ENCODE measurements at places on chromosomes 1 and 21. TPM values are rescaled to one million over a fixed set of nuclear protein-coding genes. Genes with fewer than 3 reads are reported as not detected.

GRCh38 chr1:97046765-97047420 lies 325.3 kb downstream of the PTBP2 start:
- no peak for DNase-seq

The NBPF11 gene
- 15.4 TPM for total RNA-seq

DNA sequence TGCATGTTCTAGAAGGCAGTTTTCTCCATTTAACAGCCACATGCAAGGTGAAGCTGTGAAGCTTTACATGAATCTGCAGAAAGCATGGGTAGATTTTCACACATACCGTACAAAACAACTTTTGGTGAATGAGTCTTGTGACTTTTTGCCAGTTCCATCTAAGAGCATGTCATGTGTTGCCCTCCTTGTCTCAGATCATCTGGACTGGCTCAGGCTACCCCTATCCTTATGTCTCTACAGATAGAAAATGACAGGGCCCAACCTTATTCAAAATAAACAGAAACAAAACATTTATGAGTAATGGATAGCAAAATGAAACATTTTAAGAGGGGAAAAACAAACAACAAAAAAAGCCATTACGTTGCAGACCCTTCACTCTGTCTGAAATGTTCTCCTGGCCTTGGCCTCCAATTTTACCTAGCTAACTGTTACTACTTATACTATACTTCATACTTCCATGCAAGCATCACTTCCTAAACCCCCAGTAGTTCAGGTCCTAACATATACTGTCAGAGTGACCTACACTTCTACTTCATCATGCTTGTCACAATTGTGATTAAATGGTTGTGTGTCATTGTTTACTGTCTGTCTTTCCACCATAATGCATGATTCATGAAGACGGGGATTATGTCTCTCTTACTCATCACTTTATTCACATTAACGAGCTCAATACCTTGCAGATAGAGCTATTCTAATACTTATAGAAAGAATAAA lies 39.0 kb downstream of the LRRC8C start:
- peak; percentile 56 for DNase-seq

DNA sequence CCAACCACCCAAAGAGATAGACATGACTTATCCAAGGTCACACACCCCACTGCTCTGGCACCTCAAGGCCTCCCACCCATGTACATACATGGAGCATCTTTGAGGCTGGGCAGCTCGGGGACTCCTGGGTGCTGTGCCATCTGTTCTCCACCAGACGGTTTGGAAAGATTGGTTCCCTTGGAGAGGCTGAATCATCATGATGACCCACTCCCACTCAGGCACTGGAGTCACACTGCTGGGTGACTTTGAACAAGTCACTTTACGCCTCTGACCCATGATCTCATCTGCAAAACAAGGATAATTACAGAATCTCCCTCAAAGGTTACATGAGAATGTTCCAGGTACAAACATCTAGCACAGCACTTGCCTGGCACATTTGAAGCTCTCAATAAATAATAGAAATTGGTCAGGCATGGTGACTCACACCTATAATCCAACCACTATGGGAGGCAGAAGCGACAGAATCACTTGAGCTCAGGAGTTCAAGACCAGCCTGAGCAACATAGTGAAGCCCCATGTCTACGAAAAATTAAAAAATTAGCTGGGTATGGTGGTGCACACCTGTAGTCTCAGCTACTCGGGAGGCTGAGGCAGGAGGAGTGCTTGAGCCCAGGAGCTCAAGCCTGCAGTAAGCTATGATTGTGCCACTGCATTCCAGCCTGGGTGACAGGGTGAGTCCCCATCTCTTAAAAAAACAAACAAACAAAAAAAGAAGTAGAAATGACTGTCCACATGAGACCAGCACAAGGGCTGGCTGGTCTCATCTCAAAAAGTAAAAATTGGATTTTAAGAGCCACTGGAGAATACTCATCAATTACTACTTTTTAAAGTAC lies 74.9 kb downstream of the RRAGC start:
- DNase-seq, result no peak

The OR1C1 gene
- not detected for total RNA-seq

DNA sequence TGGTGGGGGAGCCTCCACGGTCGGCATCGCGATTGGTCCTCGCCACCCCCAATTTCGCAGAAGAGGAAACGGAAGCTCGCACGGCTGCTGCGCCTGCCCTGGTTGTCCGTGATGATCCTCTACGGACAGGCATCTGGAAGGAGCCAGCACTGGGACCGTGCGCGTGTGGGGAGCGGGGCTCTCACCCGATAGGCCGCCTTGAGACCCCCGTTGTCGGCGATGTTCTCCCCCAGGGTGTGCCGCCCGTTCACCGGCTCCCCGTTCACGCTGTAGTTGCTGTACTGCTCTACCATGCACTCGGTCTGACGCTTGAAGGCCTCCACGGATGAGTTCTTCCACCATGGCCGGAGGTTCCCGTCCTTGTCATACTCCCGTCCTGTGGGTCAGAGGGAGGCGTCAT lies 48.4 kb upstream of the EIF4G3 start:
- DNase-seq, result no peak

GRCh38 chr1:226411619-226412018 lies 3.7 kb upstream of the PARP1 start:
- no peak for DNase-seq

- DNase-seq, result no peak
Measured at GRCh38 chr1:226420897-226421296, 13.0 kb upstream of the PARP1 start.

DNA sequence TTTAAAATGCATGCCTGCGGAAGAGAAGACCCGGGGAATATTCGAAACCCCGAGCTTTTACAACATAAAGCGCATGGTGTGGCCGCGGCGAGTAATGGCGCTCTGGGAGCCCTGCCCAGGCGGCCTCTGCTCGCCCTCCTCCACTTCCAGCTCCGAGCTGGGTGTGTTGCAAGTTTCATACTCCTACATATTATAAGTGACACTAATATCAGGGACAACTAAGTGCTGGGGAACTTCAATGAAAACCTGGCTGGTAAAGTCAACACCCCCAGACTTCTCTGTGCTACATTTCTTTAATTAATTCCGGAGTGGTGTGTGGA lies 11.8 kb downstream of the SIM2 start:
- no peak for DNase-seq

DNA sequence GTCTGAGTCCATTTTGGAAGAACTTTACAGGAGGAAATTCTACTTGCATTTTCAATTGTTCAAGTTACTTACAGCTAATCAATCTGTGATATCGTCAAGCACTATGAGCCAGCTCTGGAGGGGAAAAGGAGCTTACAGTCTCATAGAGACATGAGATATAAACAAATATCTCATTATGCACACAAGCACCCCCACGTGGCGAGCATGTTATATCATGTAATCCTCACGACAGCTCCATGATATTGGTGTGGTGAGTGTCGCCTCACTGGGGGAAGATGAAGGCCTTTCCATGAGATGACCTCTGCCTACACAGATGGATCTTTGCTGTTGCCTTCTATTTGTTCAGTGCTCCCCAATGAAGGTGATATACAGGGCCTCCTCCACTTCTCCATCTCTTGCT lies 34.6 kb downstream of the TNR start:
- DNase-seq, result peak; percentile 25

The RBBP5 gene
- 30.4 TPM for total RNA-seq

The CNIH3 gene
- total RNA-seq, result 3.4 TPM

DNA sequence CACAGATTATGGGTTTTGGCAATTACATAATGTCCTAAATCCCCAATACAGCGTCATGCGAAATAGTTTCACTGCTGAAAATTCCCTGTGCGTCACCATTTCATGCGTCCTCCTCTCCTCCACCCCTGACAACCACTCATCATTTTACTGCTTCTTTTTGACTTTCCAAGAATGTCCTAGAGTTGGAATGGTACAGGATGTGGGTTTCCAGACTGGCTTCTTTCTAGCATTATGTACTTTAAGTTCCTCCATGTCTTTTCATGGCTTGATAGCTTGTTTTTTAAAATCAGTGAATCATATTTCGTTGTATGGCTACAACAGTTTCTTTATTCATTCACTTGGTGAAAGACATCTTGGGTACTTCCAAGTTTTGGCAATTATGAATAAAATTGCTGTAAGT lies 7.4 kb downstream of the NBPF3 start:
- no peak for DNase-seq

DNA sequence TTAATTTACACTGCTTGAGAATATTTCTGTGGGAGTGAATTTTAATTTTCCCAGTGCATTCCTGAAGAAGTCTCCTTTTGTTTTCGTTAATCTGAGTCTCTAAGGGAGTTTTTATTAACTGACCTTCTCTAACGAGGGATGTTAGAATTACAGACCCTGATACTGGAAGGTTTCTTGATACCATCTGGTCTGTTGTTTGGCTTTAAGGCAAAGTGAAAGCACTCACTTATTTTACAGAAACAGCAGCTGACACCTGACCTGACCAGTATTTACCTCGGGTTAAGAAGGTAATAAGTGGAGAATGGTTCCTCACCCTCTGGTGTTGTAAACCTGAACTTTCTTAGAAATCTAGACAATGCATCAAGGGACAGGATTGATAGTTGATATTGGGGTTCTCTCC lies 12.4 kb downstream of the CDC14A start:
- DNase-seq, result no peak

GRCh38 chr1:17161137-17161740 lies 42.0 kb upstream of the PADI2 start:
- no peak for DNase-seq

DNA sequence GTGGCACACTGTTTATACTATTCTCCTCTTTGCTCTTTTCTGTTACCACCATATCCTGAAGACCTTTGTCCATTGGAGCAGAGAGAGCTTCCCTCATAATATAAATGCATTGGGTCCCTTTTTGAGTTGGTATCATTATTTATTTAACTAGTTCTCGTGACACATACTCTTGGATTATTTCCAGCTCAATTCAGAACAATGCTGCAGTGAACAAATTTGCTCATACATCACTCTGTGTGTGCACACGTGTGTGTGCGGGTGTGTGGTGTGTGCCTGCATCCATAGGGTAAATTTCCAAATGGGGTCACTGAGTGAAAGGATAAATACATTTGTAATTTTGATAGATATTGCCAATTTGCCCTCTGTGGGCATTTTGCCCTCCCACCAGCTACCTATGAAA lies 5.8 kb downstream of the PLA2G2A start:
- DNase-seq, result peak; percentile 13
